ENCODE measurements at places on chromosomes 11 and 22.

- DNase-seq, result no peak
Measured at GRCh38 chr22:39504071-39504470, 2.0 kb downstream of the MIEF1 start.

DNA sequence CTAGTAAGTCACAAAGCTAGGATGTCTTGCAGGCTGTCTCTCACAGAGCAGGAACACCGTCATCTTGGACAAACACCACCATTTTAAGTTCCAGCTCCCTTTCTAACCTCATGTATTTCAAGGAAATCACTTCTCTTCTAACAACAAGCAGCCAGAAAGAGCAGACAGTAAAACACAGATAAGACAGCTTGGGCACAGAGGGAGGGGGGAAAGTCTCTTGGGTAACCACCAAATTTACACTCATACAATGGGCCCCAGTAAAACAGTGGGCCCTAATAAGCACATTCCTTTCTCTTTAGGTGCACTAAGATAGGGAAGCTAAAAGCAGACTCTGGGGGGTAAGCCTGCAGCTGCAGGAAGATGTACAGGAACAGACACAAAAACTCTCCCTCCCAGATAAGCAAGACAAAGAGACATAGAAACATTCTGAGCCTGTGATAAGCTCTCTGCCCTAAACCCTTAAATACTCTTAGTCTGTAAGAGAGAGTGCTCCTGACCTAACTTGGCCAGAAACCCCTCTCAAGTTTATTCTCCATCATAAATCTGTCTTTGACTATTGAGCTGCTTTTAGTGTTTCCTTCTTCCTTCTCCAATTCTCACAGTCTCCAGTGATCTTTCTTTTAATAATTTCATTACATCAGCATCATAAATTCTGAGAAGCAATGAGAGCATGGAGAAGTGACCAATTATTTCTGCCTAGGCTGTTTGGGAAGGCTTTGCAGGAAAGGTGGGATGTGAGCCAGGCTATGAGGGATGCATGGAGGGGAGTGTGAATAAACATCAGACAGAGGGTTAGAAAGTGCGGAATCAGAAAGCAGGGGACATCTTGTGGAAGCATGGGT lies 7.4 kb downstream of the OR10D3 start:
- no peak for DNase-seq

DNA sequence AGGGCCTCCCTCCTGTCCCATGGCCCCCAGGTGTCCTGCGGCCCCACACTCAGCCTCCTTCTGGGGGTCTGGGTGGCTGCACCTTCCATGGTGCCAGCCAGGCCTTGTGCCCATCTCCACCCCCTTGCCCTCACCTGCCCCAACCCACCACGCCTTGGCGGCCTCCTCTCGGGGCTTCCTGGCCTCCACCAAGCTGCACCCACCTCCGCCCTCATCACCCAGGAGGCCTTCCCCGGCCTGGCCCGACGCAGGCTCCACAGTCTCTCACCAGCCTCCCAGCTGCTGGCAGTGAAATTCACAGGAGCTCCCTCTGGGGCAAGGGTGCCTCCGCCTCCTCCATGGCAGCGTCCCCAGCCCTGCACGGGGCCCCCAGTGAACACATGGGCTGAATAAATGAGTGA lies 35.9 kb upstream of the WNT7B start:
- DNase-seq, result no peak

- DNase-seq, result no peak
Measured at GRCh38 chr11:31957674-31958073, 133.2 kb upstream of the RCN1 start.

GRCh38 chr11:9277176-9277575 lies 12.0 kb upstream of the DENND5A start:
- DNase-seq, result no peak

- peak; percentile 58 for DNase-seq
Measured at GRCh38 chr11:65225279-65226102, 36.3 kb upstream of the POLA2 start.

DNA sequence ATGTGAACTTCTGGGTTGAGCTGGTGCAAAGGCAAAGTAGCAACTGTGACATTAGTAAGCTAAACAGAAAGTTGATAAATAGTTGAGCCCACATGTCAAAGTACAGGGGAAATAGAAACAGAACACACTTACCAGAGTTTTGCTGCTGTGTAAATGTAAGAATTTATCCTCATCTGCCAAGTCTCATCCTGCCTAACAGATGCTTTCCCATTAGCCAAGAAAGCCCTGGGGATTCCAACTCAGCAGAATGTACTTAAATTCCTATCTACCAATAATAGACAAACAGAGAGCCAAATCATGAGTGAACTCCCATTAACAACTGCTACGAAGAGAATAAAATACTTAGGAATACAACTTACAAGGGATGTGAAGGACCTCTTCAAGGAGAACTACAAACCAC lies 7.3 kb upstream of the OR51A2 start:
- DNase-seq, result no peak

DNA sequence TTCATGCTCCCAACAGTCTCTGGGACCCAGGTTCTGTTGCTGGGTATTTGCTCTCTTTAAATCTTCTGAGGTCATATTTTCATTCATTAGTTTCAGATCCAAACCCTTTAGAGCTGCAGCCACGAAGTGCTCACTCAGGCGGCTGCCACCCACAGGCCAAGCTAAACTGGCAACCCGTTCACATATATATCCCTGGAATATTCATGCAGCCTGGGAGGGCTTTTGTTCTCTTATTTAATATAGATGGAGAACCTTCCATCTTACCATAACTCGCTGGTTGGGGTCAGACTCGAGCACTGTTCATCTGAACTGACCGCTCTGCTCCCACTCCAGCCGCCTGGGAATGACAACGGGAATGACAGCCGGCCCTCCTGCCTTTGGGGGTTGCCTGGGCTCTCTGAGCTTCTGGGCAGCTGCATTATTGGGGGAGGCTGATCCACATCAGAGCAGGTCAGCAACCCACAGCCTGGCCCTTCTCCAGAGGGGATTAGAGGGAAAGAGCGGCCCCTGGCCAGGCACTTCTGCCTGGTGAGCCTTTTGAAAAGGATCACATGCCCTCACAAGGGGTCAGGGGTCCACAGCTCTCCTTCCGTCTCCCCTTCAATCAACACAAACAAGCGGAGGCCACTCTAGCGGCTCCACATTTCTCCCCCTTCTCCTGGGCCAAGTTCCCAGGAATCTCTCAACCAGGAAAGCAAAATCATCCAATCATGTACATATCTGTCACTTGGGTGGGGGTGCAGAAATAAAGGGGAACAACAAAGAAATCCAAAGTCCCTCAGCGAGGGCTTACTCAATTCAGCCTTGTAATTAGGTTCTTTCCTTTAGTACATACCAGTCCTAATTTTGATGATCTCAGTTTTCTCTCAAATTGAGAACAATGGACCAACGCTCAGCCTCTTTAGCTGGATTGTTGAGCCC lies 11.8 kb downstream of the TMEM184B start:
- no peak for DNase-seq

DNA sequence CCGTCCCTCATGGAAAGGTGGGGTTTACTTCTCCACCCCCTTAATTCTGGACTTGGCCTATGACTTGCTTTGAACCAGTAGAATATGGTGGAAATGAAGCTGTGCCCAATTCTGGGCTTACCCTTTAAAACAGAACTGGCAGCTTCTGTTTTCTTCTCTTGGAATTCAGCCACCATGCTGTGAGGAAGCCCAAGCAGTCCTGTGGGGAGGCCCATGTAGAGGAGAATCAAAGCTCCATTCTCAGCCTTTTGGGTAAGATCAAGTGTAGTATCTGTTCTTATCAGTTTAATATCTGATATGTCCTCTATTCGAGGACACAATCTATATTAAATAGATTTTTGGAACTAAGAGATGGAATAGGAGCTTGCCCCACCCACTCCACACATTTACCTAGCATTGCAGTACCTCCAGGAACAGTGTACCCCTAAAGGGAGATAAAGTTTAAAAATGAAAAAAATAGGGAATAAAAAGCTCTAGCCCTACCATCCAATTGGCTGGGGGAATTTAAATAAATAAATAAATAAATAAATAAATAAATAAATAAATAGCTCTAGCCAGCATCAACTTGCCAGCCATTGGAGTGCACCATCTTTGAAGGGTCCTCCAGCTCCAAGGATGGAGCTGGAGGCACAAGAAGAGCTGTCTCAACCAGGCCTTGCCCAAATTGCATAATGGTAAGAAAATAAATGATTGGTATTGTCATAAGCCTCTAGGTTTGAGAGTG lies 13.2 kb upstream of the SYVN1 start:
- DNase-seq, result no peak

GRCh38 chr11:78432058-78432515 lies 14.5 kb upstream of the GAB2 start:
- no peak for DNase-seq

DNA sequence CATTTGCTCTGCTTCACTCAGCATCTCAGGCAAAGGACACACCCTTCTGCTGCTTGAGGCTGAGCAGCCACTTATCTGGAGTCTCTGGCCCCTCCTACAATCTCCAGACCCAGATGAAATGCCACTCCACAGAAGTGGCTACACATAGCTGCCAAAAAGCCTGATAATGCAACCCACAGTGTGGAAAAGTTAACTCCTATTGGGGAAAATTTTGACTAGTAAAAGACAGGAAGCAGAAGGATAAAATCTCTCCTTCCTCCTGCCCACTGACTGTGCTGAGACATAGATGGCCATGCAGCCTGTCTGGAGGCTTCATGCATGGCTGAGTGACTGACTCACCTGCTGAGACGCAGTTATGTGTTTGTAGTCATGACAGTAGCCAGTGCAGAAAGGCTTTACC lies 92.3 kb upstream of the TEAD1 start:
- no peak for DNase-seq

- DNase-seq, result no peak
Measured at GRCh38 chr11:113446112-113446511, 29.1 kb downstream of the DRD2 start.

DNA sequence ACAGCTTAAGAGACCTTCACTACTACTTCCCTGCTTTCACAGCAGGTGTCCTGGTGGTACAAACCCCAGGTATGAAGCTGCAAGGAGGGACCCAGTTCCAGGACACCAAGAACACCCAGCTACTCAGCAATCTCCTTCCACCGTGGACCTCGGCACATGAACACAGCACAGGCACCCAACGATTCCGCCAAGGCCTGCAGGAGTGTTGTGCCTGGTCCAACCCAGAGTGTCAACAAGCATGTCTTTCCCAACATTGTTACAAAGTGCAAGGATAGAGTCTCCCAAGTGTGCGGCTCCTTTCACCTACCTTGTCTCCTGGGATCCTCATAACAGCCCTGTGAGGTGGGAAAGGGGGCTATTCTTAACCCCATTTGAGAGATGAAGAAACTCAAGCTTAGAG lies 11.8 kb downstream of the PATZ1 start:
- no peak for DNase-seq

DNA sequence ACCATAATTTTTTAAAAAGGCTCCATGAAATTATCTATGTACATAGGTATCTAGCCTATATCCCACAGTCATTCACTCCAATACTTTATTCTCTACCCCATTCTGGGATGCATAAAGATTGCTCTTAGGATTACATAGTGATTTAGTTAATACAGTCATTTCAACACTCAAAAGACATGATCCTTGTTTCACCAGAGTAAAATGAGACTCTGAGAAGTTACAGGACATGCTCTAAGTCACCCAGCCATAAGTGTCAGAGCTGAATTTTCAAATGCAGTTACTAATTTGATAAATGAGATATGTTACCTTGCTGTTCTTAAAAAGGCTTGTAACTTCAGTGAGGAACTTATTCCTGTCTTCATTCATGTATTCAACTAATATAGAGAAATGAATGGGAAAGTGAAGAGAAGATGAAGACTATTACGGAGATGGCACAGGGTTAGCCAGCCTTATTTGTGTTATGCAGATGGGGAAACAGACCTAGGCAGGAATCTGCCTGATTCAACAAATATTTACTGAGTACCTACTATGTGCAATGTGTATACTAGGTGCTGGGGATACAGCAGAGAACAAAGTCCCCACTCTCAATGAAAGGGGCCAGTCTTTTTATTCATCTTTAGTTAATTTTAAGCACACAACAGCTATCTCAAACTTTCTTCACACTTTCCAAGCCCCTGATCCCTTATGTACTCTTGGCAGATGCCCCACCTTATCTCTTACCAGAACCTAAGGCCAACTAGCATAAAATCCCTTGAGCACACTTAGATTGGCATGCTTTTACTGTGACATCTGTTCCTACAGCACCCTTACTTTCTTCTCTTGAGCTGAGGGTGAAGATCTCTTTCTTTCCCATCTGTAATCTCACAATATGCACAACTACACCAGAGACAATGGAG lies 21.6 kb downstream of the MAPK1 start:
- DNase-seq, result no peak

- DNase-seq, result no peak
Measured at GRCh38 chr22:23264610-23265367, 84.5 kb downstream of the BCR start.

DNA sequence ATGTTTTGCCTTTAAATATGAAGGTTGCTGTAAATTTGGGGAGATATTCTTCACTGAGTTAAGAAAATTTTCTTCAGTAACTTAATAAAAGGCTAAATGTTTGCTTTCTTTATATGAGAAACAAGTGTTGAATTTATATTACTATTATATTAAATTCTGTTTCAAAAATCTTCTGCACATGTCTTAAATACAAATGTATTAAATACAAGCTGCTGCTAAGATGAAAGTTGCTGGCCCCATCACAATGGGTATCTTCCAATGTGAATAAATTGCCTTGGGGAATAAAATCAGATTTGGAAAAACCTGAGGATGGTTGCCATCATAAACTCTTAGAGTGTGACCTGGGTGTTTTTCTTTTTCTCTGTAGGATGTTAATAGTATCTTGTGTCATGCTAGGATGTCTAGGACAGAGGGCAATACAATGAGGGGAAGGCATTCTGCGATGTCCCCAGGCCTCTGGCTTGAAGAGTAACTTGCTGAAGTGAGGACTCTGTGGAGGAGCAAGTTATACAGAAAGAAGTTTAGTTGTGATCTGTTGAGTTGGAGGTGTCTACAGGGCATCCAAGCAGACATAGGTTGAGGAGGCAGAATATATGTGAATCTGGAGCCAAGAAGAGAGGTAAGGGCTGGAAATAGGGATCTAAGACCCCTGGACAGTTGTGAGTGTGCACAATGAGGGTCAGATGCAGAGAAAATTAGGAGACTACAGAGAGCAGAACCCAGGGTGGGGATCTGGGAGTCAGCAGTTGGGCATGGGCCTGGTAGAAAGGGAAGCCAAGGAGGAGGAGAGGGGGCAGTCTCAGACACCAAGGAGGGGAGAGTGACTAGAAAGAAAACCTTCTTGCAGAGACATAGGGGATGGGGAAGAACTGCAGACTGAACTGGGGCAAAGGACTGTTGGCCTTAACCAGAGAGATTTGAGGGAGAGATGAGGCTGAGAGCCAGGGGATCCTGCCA lies 4.8 kb downstream of the IGLL5 start:
- DNase-seq, result no peak

GRCh38 chr11:10588904-10589303 lies 20.4 kb upstream of the LYVE1 start:
- DNase-seq, result no peak

GRCh38 chr22:24190596-24191208 lies 9.4 kb downstream of the SUSD2 start:
- no peak for DNase-seq

GRCh38 chr11:60842668-60843600 lies 1.0 kb downstream of the CCDC86 start:
- no peak for DNase-seq

- peak; percentile 12 for DNase-seq
Measured at GRCh38 chr11:18590571-18590970, 2.0 kb upstream of the UEVLD start.

- no peak for DNase-seq
Measured at GRCh38 chr11:1967641-1968225, 20.6 kb downstream of the MRPL23 start.
